ENCODE measurements at places on chromosomes 7 and 10.

DNA sequence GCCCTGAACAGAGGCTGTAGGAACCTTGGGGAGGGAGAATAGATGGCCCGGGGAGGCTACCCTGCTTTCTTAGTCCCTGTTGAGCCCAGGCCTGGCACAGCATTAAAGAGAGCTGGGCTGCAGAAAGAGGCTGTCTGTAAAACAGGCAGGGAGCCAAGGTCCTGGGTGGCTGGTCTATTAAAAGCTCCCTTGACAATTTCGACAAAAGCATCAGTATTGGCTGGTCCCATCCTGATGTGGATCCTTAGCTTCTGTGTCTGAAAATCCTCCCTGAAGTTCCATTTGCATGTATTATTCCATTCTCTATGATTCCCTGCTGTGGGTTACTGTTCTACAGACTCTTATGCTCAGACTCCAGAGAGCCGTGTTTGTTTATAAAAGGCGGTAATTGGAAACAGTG, 158.5 kb downstream of the GALNT17 start:
- no peak for DNase-seq

DNA sequence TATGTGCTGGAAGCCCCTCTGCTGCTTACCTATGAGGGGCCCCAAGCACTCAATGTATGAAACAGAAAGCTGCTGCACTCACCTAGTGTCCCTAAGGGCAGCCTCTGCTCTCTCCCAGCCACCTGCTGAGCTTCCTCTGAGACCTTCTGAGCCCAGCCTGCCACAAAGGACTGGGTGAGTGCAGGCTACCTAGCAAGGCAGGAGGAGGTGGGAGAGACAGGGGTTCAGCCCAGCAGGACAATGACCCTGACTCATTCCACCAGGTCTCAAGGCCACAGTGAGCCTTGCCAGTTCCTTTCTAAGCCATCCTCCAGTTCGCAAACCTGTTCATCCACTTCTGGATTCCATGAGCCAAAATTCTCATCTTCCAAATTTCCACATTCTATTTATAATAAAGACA, 16.3 kb downstream of the VOPP1 start:
- DNase-seq: no peak

DNA sequence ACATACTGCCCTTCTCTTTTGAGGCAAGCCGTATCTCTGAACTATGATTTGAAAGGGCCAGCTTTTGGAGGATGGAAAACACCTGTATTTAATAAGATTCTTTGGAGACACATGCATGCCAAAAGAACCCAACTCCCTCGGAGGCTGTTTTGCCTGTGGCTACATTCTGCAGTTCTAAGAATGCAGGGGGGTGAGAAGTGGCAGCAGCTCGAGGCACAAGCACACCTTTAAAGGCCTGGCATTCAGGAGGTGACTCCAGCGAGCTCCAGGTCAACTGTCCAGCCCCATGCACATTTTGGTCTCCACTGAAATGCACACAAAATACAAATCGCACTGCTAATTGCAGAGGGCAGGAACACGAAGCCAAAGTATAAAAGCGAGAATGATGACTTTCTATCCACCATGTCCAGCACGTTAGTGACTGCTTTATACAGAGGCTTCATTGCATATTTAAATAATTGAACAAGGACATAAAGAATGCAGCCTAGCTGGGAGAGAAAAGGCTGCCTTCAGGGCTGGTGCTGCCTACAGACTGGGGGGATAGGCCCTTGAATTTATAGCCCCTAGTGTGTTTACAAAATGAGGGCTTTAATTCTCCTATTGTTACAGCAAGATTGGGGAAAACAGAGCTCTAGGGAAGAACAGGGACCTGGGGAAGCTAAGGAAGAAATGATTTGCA, 359.3 kb downstream of the PLXNA4 start:
- DNase-seq: no peak

GRCh38 chr7:20541608-20542349, 73.7 kb upstream of the ABCB5 start:
- no peak for DNase-seq

- DNase-seq: peak; percentile 3
Observed at GRCh38 chr10:54985732-54986131, 184.7 kb upstream of the PCDH15 start.

DNA sequence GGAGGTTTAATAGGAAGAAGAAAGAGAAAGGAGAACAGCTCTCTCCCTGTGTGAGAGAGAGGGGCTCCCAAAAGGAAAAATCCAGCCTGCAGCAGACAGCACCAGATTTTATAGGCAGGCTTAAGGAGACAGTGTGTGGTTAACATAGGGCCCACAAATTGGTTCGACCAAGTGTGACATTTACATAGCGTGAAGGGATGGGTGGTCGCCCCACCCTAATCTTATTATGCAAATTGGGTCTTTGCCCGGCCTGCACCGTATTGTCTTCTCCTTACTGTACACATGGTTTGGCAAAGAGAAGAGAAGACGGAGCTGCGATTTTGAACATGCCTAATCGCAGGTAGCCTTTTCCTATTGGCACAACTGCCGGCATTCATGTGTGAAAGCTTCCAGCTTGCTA, 756.3 kb downstream of the NXPH1 start:
- DNase-seq: no peak

- DNase-seq: peak; percentile 66
Observed at GRCh38 chr10:79123547-79123963, 54.8 kb downstream of the ZMIZ1 start.

GRCh38 chr10:121509112-121509511, 89.1 kb downstream of the FGFR2 start:
- no peak for DNase-seq

DNA sequence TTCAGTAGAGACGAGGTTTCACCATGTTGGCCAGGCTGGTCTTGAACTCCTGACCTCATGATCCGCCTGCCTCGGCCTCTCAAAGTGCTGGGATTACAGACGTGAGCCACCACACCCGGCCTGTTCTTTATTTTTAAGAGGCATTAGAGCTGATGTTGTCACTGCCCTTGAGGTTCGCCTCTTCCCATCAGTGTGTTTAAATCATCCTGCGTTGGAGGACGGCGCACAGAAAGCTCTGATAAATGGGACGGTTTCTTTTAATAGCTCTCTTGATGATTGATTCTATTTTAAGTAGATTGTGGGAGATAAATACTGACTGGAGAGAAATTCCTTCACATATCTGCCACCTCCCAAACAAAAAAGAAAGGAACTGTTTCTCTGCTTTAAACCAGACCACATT, 29.0 kb downstream of the UPP1 start:
- DNase-seq: peak; percentile 75

DNA sequence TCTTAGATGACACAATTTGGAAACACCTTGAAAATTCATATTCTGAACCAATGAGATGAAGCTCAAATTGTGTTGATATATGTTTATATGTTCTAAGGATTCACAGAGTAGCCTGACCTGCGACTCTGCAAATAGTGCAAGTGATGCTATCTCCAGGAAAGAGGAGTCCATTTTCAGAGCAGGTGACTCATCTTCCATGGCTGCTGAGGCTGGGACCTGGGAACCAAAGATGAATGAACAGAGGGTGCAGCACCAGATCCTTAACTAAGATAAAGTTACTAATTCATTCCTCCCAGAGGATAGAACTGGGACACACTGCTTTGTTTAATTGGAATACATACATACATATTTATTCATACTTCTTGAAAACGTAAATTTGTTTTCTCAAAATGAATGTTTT, 240.6 kb upstream of the SEMA3C start:
- peak; percentile 26 for DNase-seq

GRCh38 chr7:133061357-133061756, 20.5 kb downstream of the CHCHD3 start:
- no peak for DNase-seq

DNA sequence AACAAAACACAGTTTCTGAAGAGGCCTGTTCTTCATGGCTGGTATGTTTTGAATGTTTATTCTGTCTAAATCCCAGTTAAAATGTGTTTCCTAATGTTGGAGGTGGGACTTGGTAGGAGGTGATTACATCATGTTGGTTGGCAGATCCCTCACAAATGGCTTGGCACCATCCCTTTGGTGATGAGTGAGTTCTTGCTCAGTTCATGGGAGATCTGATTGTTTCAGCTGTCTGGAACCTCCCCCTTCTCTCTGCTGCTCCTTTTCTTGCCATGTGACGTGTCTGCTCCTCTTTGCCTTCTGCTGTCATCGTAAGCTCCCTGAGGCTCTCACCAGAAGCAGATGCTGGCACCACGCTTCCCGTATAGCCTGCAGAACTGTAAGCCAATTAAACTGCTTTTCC, 383.6 kb upstream of the TPK1 start:
- DNase-seq: no peak
